Activated B cell treated with CpG ODN at 0.5 μM for 24 hours (primary cell): ENCODE measurements at places on chromosomes 2 and 18. TPM values are rescaled to one million over a fixed set of nuclear protein-coding genes. Genes with fewer than 3 reads are reported as not detected.

The HRH4 gene
- not detected in 2 replicates for total RNA-seq

The SPIRE1 gene
- total RNA-seq: 2.5 and 2.9 TPM in 2 replicates

The CDH19 gene
- total RNA-seq: not detected in 2 replicates

DNA sequence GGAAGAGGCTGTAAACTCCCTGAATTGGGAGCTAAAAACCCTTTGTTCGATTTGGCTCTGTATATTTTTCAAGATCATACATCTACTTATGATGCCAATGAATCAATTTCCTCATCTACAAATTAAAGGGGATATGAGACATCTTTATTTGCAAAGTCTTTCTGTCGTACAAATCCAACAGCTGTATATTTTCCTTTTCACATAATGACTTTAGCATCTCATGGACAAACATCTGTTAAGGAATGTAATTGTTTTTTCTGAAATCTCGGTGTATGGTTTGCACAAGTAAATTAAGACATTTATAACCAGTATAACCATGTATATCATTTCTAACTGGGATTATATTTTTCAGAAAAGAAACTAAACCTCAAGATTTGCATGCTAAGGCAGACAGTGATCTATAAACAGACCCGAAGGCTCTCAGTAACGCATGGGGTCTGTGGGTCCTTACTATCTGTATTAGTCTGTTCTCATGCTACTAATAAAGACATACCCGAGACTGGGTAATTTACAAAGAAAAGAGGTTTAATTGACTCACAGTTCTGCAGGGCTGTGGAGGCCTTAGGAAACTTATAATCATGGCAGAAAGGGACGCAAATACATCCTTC is 130.8 kb downstream of the SLC8A1 start:
- H3K27me3 ChIP-seq: no peaks in the 10 kb centered on the region
- peaks cover 5% of the 10 kb centered on the region for H3K4me1 ChIP-seq
- no peaks in the 10 kb centered on the region for H3K36me3 ChIP-seq
- H3K4me3 ChIP-seq: no peak overlapping the region
- H3K27ac ChIP-seq: no peak overlapping the region

DNA sequence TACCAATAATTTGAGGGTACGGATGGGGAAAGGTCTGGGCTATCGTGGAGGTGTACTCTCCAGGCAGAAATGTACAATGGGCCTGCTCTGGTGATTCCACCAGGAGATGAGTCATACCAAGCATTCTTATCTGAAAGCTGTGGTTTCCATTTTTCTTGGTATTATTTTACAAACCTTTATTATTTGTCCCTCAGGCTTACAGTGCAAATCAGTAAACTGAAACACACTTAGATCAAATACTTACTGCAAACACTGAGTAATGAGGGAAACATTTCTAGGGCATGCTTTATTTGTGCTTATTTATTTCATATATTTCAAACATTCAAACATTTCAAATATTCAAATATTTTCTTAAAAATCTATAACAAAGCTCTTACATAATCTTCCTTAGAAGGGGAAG is 319.8 kb downstream of the RND3 start:
- no peaks in the 10 kb centered on the region for H3K4me1 ChIP-seq
- no peaks in the 10 kb centered on the region for H3K27me3 ChIP-seq

DNA sequence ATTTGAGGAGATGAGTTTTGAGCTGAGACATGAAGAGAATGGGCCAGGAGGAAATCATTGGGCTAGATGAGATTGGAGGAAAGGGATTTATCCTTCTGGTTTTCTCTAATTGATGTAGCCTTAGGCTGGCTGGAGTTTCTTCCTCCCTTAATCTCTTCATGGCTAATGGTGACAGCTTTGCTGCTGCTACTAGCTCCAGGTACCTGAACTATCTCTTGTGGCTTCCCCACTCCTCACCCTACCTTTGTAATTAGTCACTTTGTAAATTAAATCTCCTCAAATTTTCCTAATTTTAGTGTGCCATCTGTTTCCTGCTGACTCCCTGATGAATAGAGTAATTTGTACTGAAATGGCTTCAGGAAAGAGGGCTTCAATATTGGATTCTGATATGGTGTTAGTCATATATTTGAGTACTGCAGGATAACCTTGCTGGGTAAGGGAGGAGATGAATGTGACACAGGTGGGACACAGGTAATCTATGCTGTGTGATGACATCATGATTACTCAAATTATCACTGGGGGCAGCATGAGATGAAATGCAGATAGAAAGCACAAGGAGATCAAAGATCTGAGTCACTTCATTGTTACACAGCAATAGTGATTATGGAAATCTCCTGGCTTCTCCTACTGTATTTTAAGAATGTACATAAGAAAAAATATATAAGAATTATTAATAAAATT is 1134.1 kb upstream of the DDX18 start:
- H3K4me1 ChIP-seq: no peaks in the 10 kb centered on the region
- H3K36me3 ChIP-seq: no peaks in the 10 kb centered on the region
- DNase-seq: no peak
- no peak overlapping the region for H3K4me3 ChIP-seq
- H3K27ac ChIP-seq: no peak overlapping the region
